Aorta (tissue), 5 donors: ENCODE measurements at places on chromosomes 3 and 15. TPM values are rescaled to one million over a fixed set of nuclear protein-coding genes. Genes with fewer than 3 reads are reported as not detected.

- no peak for DNase-seq
These were observed 350.5 kb upstream of the ICE2 start for GRCh38 chr15:60829416-60829815.

MKRN2OS gene
- total RNA-seq = not detected

DNA sequence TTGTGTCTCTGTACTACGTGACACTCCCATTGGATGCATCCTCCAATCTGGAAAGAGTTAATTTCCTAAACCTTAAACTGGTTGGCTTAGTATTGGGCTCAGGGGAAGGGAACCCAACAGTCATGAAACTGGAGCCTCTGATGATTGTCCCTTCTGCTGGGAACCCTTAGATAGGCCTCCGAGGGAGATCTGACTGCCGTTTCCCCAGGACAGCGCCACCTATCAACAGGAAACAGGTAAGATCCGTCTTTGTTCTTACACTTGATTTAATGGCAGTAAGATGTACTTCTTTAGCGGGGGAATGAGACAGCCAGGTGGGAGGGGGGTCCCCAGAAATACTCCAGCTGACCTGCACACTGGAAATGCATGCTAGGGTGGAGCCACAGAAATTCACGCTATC lies 1749.6 kb downstream of the SI start:
- DNase-seq = no peak

PRR20G gene
- not detected for total RNA-seq

- no peak for DNase-seq
These were observed 572.3 kb downstream of the PYDC2 start for GRCh38 chr3:192033246-192033645.
